ENCODE measurements at places on chromosomes 2 and 18.
A peak's percentile ranks its signal among the peaks of the same experiment; 100 is the strongest.

- no peak for DNase-seq
Observed at GRCh38 chr18:64416990-64417389, 268.1 kb upstream of the LINC00305 start.

GRCh38 chr2:149488706-149489440 lies 98.7 kb downstream of the MMADHC start:
- no peak for DNase-seq

GRCh38 chr2:61177727-61178549 lies 15.9 kb downstream of the C2orf74 start:
- DNase-seq = peak; percentile 37

- no peak for DNase-seq
Observed at GRCh38 chr2:25190536-25190935, 22.2 kb upstream of the POMC start.

DNA sequence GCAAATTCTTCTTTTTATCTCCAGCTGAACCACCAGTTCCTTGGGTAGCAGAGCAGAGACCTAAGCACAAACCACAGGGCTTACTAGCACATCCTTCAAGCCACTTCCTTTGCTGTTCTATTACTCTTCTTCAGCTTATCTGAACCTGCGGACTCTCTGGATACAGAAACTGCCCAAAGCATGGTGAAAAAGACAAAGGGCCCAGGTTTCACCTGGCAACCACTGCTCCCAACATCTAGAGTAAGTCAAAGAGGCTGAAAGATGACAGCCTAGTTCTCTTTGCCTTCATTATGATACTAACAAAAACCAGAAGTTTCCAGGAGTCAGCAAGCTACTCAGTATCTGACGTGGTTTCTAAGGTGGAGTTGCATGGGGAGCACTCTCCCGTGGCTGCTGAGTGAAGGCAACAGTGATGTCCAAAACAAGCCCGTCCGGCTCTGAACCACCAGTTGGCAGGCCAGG lies 43.4 kb downstream of the KANSL3 start:
- no peak for DNase-seq

- DNase-seq = no peak
Observed at GRCh38 chr2:59032499-59032898, 791.4 kb upstream of the FANCL start.

DNA sequence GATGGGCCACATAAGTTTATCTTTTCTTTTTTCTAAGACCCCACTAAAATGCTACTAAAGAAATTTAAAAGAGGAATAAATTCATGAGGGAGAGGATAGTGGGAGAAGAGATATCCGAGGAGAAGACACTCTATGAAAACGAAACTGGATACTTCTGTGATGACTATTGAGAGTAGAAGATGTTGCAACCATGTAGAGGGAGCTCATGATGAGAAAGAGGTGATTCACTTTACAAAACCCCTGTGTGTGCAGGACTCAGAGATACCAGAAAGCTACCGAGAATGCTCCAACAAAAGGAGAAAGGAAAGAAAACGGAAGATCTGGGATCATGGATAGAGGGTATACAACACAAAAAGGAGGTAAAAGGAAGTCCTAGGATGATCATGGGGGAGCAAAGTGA lies 34.9 kb downstream of the SLC38A11 start:
- DNase-seq = peak; percentile 93

DNA sequence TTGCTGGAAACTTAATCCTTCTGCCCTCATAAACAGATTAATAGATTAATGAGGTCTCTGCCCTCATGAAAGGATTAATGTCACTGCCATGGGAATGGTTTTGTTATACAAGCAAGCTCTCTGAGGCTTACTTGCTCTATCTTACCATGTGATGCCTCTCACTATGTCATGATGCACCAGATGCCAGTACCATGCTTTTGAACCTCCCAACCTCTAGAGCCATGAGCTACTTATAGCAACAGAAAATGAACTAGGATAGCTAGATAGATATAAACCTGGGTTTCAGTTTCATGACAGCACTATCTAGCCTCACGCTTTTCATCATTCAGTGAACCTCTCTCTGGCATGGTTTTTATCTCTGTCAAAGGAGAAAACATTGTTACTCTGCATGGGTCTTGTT lies 371.6 kb upstream of the LRP1B start:
- no peak for DNase-seq

DNA sequence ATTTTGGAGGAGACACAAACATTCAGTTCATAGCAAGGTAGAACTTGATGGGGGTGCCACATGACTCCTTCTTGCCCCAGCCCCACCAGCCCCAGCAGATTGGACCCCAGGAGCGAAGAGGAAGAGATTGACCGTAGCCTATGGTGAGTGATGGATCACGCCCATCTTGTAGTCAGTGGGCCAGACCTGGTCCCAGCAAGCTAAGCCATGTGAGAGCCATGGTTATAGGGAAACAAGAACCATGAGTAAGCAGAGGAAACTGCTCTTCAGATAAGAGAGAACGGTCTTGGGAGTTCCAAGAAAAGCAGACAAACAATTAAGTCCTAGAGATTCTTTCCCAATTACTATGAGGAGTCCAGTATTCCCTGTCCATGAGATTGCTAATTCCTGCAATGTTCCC lies 4.6 kb upstream of the TCF4 start:
- DNase-seq = no peak

GRCh38 chr18:61677435-61677970 lies 215.3 kb downstream of the RNF152 start:
- DNase-seq = no peak

DNA sequence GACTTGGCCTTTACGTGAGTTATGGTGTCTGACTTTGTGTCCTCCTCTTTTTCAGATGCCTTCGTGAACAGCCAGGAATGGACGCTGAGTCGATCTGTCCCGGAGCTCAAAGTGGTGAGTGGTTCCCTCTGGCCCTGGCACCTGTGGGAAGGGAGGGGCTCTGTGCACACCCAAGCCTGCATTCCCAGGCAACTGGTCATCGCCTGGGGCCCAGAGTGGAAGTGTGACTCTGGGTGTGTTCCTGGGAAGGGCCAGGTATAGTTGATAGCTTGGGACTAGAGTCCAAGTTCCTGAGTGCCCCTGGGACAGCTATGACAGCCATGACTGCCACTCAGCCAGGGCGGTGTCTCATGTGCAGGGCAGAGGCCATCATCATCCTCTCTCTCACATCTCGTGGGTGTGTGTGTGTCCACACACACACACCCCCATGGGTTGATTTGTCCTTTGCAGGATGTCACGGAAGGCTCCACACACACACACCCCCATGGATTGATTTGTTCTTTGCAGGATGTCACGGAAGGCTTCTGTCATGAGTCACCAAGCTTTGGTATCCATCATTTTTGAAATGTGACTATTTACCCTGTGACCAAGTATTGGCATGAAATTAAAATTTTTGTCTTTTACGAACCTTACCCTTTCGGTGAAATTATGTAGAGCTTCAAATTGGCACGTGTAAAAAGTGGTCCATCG lies 215.4 kb downstream of the AGAP1 start:
- DNase-seq = peak; percentile 66

DNA sequence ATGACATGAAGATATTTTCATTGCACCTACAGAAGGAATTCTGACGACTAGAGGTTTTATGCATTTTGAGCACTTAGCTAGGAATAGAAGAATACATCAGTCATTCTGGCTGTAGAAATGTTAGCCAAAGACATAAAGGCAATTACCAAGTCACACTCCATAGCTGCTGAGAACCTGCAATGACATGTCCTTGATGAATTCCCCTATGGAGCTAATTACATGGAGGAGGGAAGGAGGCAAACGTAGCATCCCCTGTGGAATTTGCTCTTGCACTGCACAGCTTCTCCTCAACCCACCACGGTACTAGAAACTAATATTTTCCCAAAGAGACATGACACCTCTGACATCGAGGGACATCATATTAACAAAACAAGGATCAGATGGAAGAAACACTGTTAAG lies 174.0 kb upstream of the SESTD1 start:
- no peak for DNase-seq

GRCh38 chr2:70443726-70444125 lies 109.9 kb downstream of the TGFA start:
- DNase-seq = no peak

GRCh38 chr18:13461469-13461868 lies 242.9 kb downstream of the LDLRAD4 start:
- DNase-seq = no peak

- no peak for DNase-seq
Observed at GRCh38 chr2:127389778-127390435, 2.1 kb upstream of the MAP3K2 start.

DNA sequence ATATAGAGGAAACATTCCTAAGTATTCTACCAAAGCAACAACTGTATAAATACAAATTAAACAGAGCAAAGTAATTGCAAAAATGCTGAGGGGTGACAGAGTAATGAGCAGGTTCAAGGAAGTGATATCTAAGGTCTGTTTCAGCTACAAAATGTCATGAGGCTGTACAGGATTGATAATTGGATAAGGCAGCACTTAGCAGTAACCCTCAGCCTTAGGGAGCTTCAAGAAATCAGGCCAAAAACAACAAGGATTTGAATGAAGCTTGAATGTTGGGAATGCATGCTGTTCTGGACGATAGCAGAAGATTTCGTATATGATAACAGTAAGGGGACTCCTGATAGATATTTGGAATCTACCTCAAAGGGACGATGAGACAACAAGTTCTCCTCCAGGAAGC lies 142.0 kb upstream of the MMADHC start:
- DNase-seq = no peak

- DNase-seq = no peak
Observed at GRCh38 chr2:222532315-222532714, 108.0 kb downstream of the SGPP2 start.

DNA sequence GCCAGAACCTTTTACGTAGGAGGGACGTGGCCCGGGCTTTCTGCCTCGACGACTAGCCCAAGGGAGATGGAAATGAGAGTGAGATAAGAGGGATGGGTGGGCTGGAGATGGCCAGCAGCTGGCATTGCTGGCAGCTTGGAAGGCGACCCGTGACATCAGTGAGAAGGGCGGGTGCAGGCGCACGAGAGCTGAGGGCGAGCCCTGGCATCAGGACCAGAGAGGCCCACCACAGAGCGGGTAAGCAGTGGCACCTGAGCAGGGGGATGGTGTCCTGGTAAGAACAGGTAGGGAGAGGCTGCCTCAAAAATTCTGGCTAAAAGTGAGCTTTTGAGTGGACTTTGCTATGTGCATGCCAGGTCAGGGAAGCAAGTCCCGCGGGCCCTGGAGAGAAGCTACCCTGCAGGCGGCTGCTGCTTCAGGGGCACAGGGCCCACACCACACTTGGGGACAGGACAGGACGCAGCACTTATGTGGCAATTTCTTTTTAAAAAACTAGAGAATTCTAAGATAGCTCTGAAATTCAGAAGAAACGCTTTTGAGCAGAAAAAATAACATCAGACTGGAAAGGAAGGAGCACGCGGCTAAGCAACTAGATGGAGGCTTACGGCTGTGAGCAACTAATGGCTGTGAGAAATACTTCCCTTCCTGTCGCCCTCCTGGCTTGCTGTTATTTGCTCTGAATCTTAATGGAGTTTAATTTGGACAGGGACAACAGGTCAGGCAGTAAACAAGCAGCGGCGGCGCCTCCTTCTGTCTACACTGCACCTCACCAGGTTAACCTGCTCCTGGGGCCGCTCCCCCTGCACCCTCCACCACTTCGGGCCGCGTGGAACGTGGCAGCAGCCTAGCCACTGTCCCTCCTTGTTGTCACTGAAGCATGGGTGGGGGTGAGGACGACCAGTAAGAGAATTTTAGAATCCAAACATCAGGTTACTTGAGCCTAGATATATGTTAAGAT lies 20.5 kb downstream of the THAP4 start:
- DNase-seq = no peak

DNA sequence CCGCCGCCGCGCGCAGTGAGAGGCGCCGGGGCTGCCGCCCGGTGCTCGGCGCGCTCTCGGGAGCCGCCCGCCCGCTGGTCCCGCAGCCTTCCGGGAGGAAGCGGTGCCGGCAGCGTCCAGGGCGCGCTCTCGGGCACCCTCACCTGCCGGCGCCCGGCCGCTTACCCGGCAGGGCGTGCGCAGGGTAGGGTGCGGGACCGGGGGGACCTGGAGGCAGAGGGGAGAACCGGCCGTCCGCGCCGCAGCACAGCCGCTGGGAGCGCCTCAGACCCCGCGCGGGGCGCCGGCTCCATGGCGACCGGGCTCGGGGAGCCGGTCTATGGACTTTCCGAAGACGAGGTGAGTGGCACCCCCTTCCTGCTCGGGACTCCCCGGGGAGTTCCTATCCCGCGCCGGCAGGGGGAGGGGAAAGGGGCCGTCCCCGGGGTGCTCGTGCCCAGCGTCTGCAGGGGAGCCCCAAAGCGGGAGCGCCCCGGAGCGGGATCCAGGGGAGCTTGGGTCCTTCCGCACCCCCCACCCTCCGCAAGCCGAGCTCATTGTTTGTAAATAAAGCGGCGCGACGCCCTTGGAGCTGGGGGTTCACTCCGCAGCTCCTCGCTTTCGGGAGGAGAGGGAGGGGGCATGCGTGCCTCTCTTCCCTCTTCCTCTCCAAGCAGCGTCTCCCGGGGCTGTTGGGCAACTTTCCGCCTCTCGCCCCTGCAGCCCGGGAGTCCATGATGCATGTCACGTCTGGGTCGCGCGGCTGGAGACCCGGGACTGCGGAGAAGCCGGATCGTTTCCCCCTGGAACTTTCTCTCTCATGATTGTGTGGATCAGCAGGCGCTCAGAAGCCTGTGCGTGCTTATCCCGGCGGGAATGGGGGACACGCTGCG lies 580 bp downstream of the NEDD4L start:
- peak; percentile 64 for DNase-seq

DNA sequence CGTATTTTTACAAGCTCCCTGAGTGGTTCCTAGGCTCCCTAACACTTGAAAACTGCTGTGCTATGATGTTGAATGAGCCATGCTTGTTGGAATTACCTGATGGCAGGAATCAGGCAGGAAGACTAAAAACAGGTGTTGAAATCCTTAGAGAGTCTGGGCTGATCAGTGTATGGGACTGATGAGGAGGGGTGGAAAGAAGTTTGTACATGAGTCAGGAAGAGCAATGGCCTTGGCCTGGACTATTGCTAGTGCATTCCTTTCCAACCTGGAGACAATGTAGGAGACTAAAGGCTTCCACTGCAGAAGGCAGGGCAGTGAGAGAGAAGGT lies 25.0 kb upstream of the TMBIM1 start:
- DNase-seq = no peak

DNA sequence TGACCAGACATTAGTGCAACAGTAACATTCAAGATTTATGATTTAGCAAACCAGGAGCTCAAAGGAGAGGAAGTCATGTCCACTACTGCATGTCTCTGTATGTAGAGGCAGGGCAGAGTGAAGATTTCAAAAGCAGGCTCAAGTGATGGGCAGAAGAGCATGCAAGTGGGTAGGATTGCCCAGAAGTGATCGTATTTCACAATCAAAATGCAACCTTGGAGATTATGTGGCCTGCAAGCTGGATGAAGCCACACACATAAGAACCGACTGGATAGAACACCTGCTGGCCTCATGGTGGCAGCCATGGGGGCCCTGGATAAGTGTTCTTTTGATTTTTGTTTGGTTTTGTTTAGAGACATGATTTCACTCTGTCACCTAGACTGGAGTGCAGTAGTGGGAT lies 286.8 kb upstream of the RAB12 start:
- DNase-seq = no peak

DNA sequence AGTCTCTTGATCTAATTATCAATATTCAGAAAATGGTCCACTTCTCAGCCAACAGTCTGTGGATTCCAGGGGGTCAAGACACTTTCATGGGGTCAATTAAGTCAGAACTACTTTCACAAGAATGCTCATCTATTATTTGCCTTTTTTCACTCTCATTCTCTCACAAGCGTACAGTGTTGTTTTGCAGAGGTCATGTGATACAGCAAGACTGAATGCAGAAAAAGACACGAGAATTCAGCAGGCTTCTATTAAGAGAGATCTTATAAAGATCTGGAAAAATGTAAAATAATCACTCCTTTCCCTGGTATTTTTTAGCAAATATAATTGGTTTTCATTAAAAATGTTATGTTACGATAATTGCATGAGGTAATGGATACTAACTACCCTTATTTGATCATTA lies 8.7 kb downstream of the RPRD1A start:
- no peak for DNase-seq

- peak; percentile 38 for DNase-seq
Observed at GRCh38 chr2:85390941-85391669, 19.1 kb downstream of the CAPG start.

Measured in EL (cell line).